Mesothelial cell of epicardium (in vitro differentiated cells): ENCODE measurements at places on chromosomes 4 and X.
A peak's percentile ranks its signal among the peaks of the same experiment; 100 is the strongest.

GRCh38 chrX:41921492-41922430 is 1.6 kb downstream of the CASK start:
- DNase-seq = no peak

- no peak for DNase-seq
Observed at GRCh38 chrX:153064061-153064460, 7.8 kb downstream of the PNMA3 start.

GRCh38 chr4:113756005-113756410 is 5.5 kb downstream of the CAMK2D start:
- no peak for DNase-seq

GRCh38 chrX:47200385-47201150 is 6.9 kb downstream of the UBA1 start:
- DNase-seq = no peak

- no peak for DNase-seq
Observed at GRCh38 chr4:26076000-26076587, 162.1 kb downstream of the SMIM20 start.

- DNase-seq = no peak
Observed at GRCh38 chr4:180999217-180999616, 1244.0 kb upstream of the TENM3 start.

DNA sequence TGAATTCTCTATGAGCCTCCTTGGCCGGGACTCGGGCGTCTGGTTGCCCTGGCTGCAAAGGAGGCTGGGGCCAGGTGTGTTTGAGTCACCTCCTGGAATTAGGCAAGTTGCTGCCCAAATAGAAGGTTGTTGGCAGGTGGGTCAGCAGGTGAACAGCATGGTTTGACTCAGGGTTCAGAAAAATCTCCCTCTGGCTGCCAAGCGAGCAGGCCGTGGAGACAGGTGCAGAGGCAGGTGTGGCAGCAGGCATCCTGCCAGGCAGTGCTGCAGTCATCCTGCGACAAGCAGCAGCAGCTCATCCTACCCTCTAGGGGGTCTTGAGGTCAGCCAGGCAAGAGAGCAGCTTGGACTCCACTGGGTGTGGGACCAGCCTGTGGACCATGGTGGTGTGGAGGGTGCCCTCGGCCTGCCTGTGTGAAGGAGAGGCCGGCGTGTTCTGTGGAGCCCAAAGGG is 8.2 kb downstream of the MSANTD1 start:
- DNase-seq = no peak

DNA sequence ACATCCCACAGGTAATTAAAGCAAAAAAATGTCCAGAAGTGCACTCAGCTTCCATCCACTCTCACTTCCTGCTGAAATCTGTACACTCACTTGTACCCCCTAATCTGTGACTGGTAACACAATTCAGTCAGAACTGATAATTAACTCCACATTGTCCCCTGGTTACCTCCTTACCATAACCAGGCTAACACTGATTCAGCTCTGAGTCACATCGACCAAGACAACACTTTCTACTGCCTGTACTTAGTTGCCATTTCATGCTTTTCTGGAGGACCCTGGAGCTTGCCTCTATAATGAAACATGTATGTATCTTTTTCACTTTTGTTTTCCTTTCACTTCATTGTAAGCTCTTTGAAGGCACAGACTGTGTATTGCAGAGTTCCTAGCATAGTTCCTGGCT is 130.9 kb upstream of the GABRG1 start:
- DNase-seq = no peak

DNA sequence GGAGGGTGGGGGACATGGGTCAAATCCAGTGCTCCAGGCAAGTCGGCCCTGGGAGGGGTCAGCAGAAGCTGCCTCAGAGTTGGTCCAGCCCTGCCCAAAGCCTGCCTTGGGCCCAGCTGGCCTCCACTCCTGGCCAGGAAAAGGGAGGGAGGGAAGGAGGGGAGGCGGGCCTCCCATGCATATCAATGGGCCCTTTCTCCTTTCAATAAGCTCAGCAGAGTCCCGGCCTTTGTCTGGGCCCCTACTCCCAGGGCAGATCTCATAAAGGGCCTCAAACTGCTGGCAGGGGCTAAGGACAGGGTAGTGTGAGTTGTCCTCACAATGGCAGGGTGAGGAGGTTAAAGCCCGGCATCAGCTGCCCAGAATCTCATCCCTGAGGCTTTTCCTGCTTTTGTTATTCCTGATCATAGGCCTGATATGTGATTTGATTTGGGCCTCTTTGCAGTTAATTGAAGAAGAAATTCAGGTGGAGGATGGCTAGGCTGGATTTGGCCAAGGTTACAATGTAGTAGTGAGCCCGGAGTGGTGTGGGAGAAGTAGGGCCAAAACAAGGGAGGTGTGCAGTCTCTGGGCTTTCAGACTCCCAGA is 121.1 kb upstream of the ATP6AP2 start:
- DNase-seq = no peak

- DNase-seq = no peak
Observed at GRCh38 chrX:151346931-151347543, 50.0 kb upstream of the VMA21 start.

GRCh38 chrX:57232658-57233360 is 53.7 kb upstream of the FAAH2 start:
- no peak for DNase-seq

GRCh38 chr4:141375855-141376254 is 155.2 kb downstream of the ZNF330 start:
- no peak for DNase-seq

- DNase-seq = no peak
Observed at GRCh38 chr4:10135260-10135659, 18.7 kb upstream of the WDR1 start.

GRCh38 chr4:105631818-105632400 is 76.6 kb downstream of the INTS12 start:
- no peak for DNase-seq

DNA sequence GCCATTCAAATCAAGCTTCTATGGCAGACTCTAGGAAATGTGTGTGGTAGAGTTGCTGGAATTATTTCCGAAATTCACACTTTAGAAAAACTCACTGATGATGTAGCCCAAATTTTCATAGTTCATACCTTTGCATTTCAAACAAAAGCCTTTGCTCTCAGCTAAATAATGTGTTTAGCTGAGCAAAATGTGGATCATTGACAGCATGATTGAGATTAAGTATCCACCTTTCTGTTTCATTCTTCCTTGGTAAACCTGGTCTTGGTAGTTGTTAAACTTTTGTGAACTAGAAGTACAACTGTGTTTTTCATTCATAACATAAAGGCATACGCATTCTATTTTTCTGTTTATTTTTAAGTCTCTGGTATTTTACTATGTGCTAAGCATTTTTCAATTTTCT is 7.2 kb downstream of the PCDH7 start:
- no peak for DNase-seq

- DNase-seq = no peak
Observed at GRCh38 chr4:85153221-85153620, 186.7 kb upstream of the WDFY3 start.

DNA sequence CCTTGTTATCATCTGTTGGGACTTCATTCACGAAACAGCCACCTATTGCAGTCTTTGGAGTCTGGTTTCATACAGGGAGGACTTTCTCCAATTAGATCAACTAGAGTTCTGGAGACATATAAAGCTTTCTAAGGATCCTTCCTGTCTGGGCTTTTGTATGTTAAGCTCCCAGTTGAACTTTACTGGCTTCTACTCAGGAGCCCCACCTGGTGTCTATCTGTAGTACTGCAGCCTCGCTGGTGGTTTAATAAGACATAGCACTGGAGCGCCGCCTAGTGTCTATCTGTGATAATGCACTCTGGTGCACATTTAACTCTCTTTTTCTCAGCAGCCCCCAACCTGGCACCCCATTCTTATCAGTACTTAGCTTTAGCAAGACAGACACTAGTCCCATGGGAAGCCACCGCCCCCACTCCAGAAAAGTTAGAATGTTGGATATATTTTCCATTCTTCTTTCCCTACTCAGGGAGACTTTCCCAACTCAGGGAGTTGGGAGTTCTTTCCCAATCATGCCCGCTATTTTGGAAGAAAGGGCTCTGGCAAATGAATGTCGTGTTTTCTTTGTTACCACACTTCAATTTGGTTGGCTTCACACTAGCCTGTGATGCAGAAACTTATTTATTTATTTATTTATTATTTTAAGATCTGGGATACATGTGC is 36.9 kb upstream of the SYTL4 start:
- DNase-seq = peak; percentile 82

- no peak for DNase-seq
Observed at GRCh38 chr4:184097241-184097605, 120.5 kb downstream of the ENPP6 start.

DNA sequence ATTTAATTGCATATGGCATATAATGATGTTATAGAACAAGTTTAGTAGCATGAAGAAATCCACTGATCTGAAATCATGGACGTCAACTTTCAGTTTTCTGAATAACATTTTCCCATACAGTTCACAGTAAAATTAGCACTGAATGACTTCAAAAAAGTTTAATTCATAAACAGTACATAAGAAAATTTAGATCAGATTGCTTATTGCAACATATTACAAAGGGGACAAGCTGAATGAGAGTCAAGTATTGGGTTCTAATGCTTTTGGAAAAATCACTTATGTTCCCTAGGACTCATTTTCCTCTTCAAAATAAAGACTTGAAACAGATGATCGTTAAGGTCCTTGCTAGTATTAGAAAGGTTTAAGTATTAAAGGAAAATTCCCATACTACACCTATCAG is 898.3 kb upstream of the INTU start:
- DNase-seq = no peak

DNA sequence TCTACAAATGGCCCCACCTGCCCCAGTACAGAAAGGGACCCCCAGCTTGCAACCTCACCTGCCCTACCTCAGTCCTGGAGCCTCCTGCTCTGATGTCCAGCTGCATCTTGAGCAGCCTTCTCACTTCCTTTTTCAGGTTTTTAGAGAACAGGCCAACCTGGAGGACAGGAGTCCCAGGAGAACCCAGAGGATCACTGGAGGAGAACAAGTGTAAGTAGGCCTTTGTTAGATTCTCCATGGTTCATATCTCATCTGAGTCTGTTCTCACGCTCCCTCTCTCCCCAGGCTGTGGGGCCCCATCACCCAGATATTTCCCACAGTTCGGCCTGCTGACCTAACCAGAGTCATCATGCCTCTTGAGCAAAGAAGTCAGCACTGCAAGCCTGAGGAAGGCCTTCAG is 3.6 kb downstream of the MAGEA11 start:
- DNase-seq = no peak

- DNase-seq = no peak
Observed at GRCh38 chr4:53507671-53508286, 83.5 kb downstream of the LNX1 start.

DNA sequence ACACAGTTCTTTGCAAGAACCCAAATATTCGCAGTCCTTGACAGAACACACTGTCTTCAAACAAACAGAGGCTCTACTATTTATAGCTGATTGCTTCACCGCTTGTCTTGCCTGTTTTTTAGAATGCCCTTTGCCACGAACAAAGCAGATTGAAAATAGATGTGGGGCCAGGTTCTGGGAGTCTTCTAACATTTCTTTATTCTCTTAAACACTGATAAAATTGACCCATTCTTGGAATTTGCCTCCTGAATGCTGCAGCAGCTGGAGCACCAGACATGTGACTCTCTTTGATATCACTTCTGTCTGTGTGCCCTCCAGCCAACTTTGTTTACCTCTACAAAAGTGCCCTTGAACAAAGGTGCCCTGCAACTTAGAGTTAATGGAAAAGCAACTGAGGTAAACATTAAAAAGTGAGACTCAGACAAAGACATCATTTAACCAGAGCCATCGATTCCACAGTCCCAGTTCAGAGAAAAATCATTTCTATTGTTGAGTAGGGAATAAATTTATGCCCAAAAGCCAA is 64.2 kb upstream of the SPP1 start:
- no peak for DNase-seq

DNA sequence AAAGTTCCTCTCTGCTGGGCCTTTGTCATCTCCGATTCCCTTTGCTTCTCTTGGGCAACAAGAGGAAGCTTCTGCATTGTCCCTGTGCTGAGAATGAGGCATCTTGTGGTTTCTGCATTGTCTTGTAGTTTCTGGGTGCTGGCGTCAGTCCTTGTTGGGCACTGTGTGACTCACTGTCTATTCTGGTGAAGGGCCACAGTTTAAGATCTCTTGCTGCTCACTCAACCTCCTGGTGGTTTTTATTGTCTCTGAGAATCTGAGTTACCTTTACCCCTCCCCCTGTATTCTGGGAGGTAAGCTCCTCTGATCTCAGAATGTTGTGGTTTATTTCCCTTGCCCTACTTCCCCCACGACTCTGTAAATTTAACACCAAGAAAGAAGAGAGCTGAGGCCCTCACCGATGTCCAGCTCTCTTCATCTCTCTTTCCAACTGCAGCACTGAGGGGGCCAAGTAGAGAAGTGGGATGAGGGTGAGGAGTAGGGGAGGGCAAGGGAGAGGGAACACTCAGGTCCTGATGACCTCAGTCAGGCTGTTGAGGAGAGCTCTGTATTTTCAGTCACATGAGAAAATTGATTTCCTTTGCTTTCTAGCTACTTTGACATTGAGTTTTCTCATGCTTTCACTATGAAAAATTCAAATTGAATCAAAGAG is 441.6 kb upstream of the PITX2 start:
- no peak for DNase-seq

DNA sequence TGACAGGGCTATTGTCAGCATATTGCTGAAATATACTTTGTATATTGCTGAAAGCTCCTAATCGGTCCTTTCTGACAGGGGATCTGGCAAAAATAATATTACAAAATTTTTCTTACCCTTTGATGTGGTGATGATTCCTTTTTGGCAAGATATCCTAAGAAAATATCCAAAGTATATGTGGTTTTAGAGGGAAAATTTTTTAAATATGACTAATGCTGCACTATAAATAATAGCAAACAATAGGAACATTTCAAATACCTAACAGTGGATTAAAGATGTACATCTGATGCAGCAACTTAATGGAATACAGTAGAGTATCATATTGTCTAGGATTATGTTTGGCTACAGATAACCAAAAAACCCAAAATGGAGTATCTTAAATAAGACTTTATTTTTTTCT is 49.6 kb downstream of the RRAGB start:
- no peak for DNase-seq

DNA sequence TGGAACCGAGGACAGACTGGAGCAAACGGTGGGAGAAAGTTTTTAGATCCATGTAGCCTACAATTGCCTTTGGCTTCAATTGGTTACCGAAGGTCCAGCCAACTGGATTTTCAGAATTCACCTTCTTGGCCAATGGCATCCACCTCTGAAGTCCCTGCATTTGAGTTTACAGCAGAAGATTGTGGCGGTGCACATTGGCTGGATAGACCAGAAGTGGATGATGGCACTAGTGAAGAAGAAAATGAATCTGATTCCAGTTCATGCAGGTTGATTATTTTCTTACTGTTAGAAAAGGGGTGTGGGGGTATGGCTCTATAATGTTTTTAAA is 702 bp downstream of the KLHL5 start:
- DNase-seq = no peak

- no peak for DNase-seq
Observed at GRCh38 chrX:119684916-119685224, 8.1 kb downstream of the SEPTIN6 start.

GRCh38 chr4:13243152-13243551 is 241.0 kb downstream of the RAB28 start:
- no peak for DNase-seq

GRCh38 chr4:22315628-22316027 is 200.2 kb downstream of the ADGRA3 start:
- no peak for DNase-seq

GRCh38 chrX:129980540-129981199 is 1.8 kb upstream of the BCORL1 start:
- DNase-seq = peak; percentile 32
